CD4-positive, alpha-beta T cell (primary cell): ENCODE measurements at places on chromosomes 5 and 9. TPM values are rescaled to one million over a fixed set of nuclear protein-coding genes. Genes with fewer than 3 reads are reported as not detected.

Gene FAM200C
- total RNA-seq, result 0.16 TPM

Gene WDR31
- total RNA-seq, result 0.14 TPM

Gene PFN3
- total RNA-seq, result not detected

Gene CAVIN4
- total RNA-seq, result 0.08 TPM

DNA sequence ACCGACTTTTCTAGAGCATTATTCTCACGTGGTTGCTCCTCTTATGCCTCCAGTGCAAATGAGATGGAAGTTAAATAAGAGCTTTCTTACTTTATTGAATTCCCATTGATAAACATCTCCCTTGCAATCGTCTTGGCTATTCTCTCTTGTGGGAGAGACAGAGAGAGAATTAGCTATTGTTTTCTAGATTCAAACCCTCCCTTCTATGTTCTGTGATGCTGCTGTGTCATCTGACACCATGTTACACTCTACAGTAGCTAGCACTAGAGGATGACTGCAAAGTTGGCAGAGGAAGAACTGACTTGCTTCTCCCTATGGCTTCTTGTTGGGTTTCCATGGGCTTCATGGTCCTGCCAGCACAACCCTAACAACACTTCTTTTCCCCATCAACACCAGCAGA, 134.6 kb upstream of the RANBP3L start:
- H3K27me3 ChIP-seq, result no peaks in the 10 kb centered on the region
- no peak overlapping the region for H3K4me3 ChIP-seq
- no peaks in the 10 kb centered on the region for H3K4me1 ChIP-seq
- DNase-seq, result no peak
- H3K27ac ChIP-seq, result no peak overlapping the region
- H3K36me3 ChIP-seq, result no peaks in the 10 kb centered on the region

- peaks cover 19% of the 10 kb centered on the region for H3K4me1 ChIP-seq
- H3K4me3 ChIP-seq, result no peak overlapping the region
- H3K27ac ChIP-seq, result no peak overlapping the region
- H3K27me3 ChIP-seq, result no peaks in the 10 kb centered on the region
- H3K36me3 ChIP-seq, result no peaks in the 10 kb centered on the region
Measured at GRCh38 chr9:114697951-114698351, 16.0 kb upstream of the TEX48 start.

DNA sequence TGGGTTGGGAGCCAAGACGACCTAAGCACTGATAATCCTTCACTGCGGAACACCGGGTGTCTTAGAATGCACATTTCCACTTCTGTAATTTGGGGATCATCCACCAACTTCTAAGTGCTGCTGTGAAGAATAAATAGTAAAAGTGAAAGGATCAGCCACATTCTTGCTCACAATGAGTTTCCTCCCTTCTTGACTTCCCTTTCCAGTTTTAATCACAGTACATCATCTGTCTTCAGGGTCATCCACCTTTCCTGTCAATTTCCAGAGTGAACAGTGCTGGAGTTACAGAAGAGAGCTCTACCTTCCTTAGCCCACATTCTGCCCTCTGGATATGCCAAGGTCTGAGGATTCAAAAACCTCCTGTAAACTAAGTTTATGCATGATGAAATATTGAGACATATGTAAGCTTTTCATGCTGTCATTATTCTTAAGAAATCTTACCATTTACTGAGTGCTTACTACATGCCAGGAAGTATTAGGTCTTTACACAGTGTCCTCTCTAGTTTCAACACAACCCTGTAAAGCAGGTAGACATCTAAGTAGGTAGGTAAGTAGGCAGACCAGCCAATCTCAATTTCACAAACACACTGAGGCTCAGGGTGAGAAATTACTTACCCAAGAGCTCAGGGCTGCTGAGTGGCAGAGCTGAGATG, 105.2 kb downstream of the CDK5RAP2 start:
- no peak for DNase-seq
- no peaks in the 10 kb centered on the region for H3K4me1 ChIP-seq
- H3K27me3 ChIP-seq, result no peaks in the 10 kb centered on the region
- H3K27ac ChIP-seq, result no peak overlapping the region

GRCh38 chr5:7668161-7668560, 182.8 kb downstream of the CFAP90 start:
- H3K36me3 ChIP-seq, result no peaks in the 10 kb centered on the region
- H3K27me3 ChIP-seq, result no peaks in the 10 kb centered on the region
- H3K4me1 ChIP-seq, result no peaks in the 10 kb centered on the region
- H3K27ac ChIP-seq, result no peak overlapping the region
- H3K4me3 ChIP-seq, result no peak overlapping the region
- no peak for DNase-seq

Gene PLPPR1
- not detected for total RNA-seq

- no peak overlapping the region for H3K4me3 ChIP-seq
- H3K27ac ChIP-seq, result no peak overlapping the region
- no peaks in the 10 kb centered on the region for H3K4me1 ChIP-seq
- no peak for DNase-seq
Measured at GRCh38 chr9:10525972-10526371, 86.8 kb downstream of the PTPRD start.

DNA sequence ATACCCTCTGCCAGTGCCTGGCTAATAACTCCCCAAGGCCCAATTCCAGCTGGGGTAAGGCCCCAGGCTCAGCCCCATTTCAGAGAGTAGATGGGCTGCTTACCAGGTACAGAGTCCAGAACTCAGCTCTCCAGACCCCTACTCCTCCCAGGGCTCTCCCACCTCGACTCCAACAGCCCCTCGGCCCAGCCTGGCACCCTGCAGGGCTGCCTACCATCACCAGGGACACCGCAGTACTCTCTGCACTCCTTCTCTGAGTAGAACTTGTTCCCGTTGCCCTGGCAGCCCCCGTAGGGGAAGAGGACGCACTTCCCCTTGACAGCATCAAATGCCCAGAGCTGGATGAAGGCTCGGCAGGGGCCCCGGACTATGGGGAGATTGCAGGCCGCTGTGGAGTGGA, 17.4 kb downstream of the AMBP start:
- no peak overlapping the region for H3K27ac ChIP-seq
- H3K27me3 ChIP-seq, result peaks cover 8% of the 10 kb centered on the region
- no peak for DNase-seq
- no peak overlapping the region for H3K4me3 ChIP-seq
- H3K4me1 ChIP-seq, result no peaks in the 10 kb centered on the region

- H3K4me1 ChIP-seq, result no peaks in the 10 kb centered on the region
- H3K36me3 ChIP-seq, result no peaks in the 10 kb centered on the region
Measured at GRCh38 chr5:159902444-159903121, 13.7 kb upstream of the ADRA1B start.

GRCh38 chr5:5430136-5430535, 7.7 kb downstream of the ICE1 start:
- H3K4me1 ChIP-seq, result peaks cover 7% of the 10 kb centered on the region
- no peak overlapping the region for H3K27ac ChIP-seq
- H3K27me3 ChIP-seq, result no peaks in the 10 kb centered on the region
- no peaks in the 10 kb centered on the region for H3K36me3 ChIP-seq

Gene CDK5RAP2
- 55.0 TPM for total RNA-seq

Gene PHF24
- total RNA-seq, result not detected

GRCh38 chr9:95870352-95870751, 5.1 kb upstream of the ERCC6L2 start:
- no peak overlapping the region for H3K4me3 ChIP-seq
- H3K36me3 ChIP-seq, result peaks cover 6% of the 10 kb centered on the region
- no peak for DNase-seq
- no peaks in the 10 kb centered on the region for H3K27me3 ChIP-seq

Gene SPINK6
- not detected for total RNA-seq

DNA sequence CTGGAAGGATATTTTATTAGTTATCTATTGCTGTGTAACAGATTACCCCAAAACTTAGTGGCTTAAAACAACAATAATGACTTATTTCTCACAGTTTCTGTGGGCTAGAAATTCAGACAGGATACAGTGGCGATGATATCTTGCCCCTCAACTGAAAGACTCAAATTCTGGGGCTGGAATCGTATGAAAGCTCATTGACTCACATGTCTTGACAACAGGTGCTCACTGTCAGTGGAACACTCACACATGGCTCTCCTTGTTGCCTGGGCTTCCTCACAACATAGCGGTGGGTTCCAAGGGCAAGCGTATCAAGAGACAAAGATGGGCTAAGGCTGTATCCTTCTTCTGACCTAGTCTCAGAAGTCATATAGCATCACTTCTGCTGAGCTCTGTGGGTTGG, 3.7 kb upstream of the GNPDA1 start:
- peak; percentile 16 for DNase-seq
- H3K4me3 ChIP-seq, result no peak overlapping the region
- H3K27me3 ChIP-seq, result no peaks in the 10 kb centered on the region
- H3K36me3 ChIP-seq, result no peaks in the 10 kb centered on the region
- peak overlapping the region; percentile 83 for H3K27ac ChIP-seq

DNA sequence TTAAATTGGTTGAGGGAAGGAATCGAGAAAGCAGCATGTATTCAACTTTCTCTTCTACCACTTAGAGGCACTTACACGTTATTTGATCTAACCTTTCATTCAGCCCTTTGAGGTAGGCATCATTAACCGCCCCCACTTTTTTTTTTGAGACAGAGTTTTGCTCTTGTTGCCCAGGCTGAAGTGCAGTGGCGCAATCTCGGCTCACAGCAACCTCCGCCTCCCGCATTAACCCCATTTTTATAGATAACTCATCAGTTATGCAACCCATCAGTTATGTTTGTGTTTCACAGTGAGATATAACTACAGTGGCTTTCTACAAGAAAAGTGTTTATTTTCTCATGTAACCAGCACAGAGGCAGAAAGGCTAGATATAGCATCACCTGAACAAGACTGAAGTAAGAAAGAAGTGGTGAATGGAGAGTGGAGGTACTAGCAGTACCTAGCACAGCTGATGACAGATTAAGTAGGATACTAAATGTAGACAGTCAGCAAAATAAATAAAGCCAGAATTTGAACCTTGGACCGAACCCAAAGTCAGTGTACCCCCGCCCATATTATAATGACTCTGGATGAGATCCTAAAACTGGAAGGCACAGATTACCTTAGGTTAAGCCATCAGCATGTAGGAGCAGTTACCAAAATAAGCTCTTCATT, 91.2 kb downstream of the PJA2 start:
- no peak overlapping the region for H3K4me3 ChIP-seq
- no peak overlapping the region for H3K27ac ChIP-seq
- no peaks in the 10 kb centered on the region for H3K27me3 ChIP-seq
- no peaks in the 10 kb centered on the region for H3K36me3 ChIP-seq
- DNase-seq, result no peak

DNA sequence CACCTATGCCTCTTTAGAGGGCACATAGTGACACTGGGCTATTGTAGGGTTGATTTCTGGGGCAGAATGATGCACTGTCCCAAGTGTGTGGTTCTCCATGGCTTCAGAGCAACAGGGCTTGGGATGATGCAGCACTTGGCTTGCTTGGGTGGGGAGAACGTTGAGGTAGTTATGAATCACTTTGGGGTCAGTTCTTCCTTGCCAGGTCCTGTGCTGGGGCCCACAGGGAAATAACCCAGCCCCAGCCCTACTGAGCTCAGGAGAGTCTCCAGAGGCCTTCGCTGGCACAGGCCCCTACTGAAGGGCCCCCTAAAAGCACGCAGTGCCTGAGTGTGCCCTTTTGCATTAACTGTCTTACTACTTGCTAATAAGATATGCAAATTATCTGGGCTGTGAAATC, 24.2 kb downstream of the JADE2 start:
- DNase-seq, result no peak
- H3K4me1 ChIP-seq, result peaks cover 64% of the 10 kb centered on the region
- H3K27me3 ChIP-seq, result no peaks in the 10 kb centered on the region
- no peak overlapping the region for H3K4me3 ChIP-seq
- peak overlapping the region; percentile 31 for H3K27ac ChIP-seq

- peak; percentile 7 for DNase-seq
- no peak overlapping the region for H3K4me3 ChIP-seq
- peaks cover 10% of the 10 kb centered on the region for H3K4me1 ChIP-seq
- no peak overlapping the region for H3K27ac ChIP-seq
- H3K27me3 ChIP-seq, result no peaks in the 10 kb centered on the region
Measured at GRCh38 chr5:33840927-33841547, 50.8 kb downstream of the ADAMTS12 start.

GRCh38 chr5:6185574-6185973, 192.8 kb downstream of the MED10 start:
- no peak for DNase-seq
- H3K4me1 ChIP-seq, result no peaks in the 10 kb centered on the region
- H3K4me3 ChIP-seq, result no peak overlapping the region
- H3K27me3 ChIP-seq, result no peaks in the 10 kb centered on the region

GRCh38 chr5:65815161-65815560, 93.2 kb downstream of the NLN start:
- no peak overlapping the region for H3K27ac ChIP-seq
- no peak for DNase-seq
- no peaks in the 10 kb centered on the region for H3K36me3 ChIP-seq

DNA sequence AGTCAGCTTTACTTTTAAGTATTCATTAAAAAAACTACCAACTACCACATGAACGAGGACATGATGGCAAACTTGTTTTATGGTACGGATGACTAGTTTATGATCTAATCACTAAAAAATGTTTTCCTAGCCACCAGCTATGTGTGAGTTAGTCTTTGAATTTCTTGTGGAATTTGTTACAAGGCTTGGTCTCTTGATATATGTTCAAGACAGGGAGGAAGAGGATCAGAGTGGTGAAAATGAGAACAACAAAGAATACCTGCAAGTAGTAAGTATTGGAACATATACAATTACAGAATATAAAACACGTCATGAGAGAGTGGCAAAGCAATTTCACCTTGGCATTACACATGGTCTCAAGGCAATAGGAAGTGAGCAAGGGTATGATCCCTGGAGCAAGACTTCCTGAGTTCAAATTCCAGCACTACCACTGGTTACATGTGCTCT, 548.6 kb upstream of the TLE4 start:
- no peak overlapping the region for H3K27ac ChIP-seq
- H3K36me3 ChIP-seq, result no peaks in the 10 kb centered on the region
- no peaks in the 10 kb centered on the region for H3K27me3 ChIP-seq

GRCh38 chr9:84450029-84450428, 109.5 kb upstream of the SLC28A3 start:
- H3K4me3 ChIP-seq, result no peak overlapping the region
- no peaks in the 10 kb centered on the region for H3K36me3 ChIP-seq
- no peak overlapping the region for H3K27ac ChIP-seq
- H3K27me3 ChIP-seq, result no peaks in the 10 kb centered on the region
- no peaks in the 10 kb centered on the region for H3K4me1 ChIP-seq
- no peak for DNase-seq

DNA sequence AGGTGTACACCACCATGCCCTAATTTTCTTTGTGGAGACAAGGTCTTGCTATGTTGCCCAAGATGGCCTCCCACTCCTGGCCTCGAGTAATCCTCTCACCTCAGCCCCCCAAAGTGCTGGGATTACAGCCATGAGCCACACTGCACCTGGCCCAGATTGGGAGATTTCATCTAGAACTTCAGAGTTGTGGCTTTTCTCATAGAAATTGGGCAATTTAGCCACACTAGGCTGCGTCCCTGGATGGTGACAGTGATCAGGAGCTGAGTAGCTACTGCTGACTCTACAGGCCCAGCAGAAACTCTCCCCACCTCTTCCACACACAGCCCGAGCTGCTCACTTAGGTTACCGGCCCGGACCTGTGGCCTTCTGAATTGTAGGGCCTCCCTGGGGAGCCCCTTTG, 7.7 kb downstream of the PFN3 start:
- H3K4me1 ChIP-seq, result peaks cover 39% of the 10 kb centered on the region
- DNase-seq, result no peak
- H3K4me3 ChIP-seq, result no peak overlapping the region
- H3K27me3 ChIP-seq, result no peaks in the 10 kb centered on the region

Gene PCDHB7
- not detected for total RNA-seq
